Neural crest cell (in vitro differentiated cells): ENCODE measurements at places on chromosomes 12 and 14. TPM values are rescaled to one million over a fixed set of nuclear protein-coding genes. Genes with fewer than 3 reads are reported as not detected.

- no peaks in the 10 kb centered on the region for H3K4me1 ChIP-seq
- H3K27ac ChIP-seq = no peak overlapping the region
- no peak overlapping the region for H3K4me3 ChIP-seq
- H3K36me3 ChIP-seq = no peaks in the 10 kb centered on the region
Observed at GRCh38 chr14:85856430-85856829, 326.5 kb downstream of the FLRT2 start.

- no peak for DNase-seq
- no peak overlapping the region for H3K27ac ChIP-seq
- H3K27me3 ChIP-seq = peaks cover 7% of the 10 kb centered on the region
- no peaks in the 10 kb centered on the region for H3K36me3 ChIP-seq
Observed at GRCh38 chr12:66196806-66197205, 7.8 kb downstream of the IRAK3 start.

The REP15 gene
- total RNA-seq = 1.3 and 1.5 TPM in 2 replicates

DNA sequence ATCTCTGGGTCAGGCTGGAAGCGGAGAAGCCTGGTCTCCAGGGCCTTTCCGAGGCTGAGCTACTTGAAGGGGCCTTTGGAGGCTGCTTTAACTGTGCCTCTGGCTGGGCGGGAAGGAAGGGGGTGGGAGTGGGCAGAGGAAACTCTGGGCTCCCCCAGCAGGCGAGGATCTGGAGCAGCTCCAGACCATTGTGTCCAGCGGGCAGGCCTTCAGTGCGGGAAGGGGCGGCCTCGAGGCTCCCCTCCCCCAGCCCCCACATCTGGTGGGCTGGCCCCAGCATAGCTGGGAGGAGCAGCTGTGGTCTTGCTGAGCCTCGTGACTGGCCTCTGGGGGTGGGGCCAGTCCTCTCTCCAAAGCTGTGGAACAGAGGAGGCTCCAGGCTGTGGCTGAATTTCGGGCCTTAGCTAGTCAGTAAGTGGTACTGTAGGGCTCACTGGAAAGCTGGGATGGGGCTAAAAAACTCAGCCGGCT lies 3.4 kb downstream of the TAMALIN start:
- peaks cover 49% of the 10 kb centered on the region for H3K4me1 ChIP-seq
- H3K36me3 ChIP-seq = peaks cover 14% of the 10 kb centered on the region
- DNase-seq = peak; percentile 77
- H3K4me3 ChIP-seq = peak overlapping the region; percentile 88
- H3K27me3 ChIP-seq = peaks cover 41% of the 10 kb centered on the region
- H3K27ac ChIP-seq = peak overlapping the region; percentile 89

DNA sequence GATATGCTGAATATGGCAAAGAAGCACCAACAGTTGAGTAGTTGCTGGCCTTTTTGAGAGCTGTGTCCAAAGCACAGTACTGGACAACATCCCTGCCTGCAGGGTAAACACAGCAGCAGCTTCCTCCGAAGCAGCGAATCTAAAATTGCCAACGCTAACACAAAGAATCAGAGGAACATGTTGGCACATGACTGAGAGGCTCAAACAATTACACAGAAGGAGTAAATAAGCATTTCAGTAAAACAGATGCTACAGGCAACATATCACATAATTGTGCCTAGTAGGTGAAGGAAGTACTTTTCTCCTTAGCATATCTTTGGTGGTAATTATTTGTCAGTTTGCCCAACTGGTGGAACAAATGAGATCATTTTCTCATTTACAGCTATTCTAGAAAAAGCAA lies 52.1 kb downstream of the KICS2 start:
- H3K4me3 ChIP-seq = no peak overlapping the region
- no peak for DNase-seq
- peaks cover 9% of the 10 kb centered on the region for H3K4me1 ChIP-seq

- DNase-seq = no peak
- H3K27ac ChIP-seq = peak overlapping the region; percentile 70
- H3K4me3 ChIP-seq = peak overlapping the region; percentile 16
- no peaks in the 10 kb centered on the region for H3K27me3 ChIP-seq
- peaks cover 51% of the 10 kb centered on the region for H3K4me1 ChIP-seq
- peaks cover 11% of the 10 kb centered on the region for H3K36me3 ChIP-seq
Observed at GRCh38 chr12:109947521-109947920, 47.4 kb downstream of the TCHP start.

- no peaks in the 10 kb centered on the region for H3K27me3 ChIP-seq
- H3K4me3 ChIP-seq = peak overlapping the region; percentile 77
- peaks cover 40% of the 10 kb centered on the region for H3K4me1 ChIP-seq
Observed at GRCh38 chr14:100303925-100304324, 2.3 kb downstream of the SLC25A29 start.

- no peak for DNase-seq
- H3K27ac ChIP-seq = peak overlapping the region; percentile 40
- H3K36me3 ChIP-seq = no peaks in the 10 kb centered on the region
Observed at GRCh38 chr14:58631732-58632131, 6.0 kb upstream of the DACT1 start.

DNA sequence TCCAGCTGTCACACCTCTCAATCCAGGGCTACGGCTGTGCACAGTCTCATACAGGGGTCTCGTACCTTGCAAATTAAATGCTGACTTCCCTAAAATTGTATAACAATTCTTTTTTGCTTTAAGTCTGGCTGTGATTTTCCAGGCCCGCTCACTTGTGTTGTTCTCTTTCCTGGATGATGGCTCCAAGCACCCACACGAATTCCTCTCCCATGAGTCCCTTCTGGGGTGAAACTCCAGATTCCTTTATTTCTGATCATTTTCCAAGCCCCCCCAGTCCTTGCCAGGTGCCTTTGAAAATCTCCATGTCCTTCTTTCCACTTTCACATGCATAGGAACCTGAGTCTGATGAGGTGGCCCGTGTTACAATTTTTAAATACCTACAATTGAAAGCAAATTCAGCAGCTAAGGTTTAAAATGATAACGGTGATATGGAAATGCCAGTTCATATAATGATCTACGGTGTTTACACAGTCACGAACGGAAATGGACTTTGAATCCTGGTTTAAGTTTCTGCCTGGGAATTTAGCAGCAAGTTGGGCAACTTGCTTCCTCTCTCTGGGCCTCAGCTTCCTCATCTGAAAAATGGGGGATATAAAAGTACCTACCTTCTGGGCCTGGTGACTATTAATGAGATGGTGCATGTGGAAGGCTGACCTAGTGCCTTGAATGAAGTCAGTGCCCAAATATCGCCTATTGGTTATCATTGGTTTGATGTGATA lies 85.5 kb downstream of the STAB2 start:
- no peaks in the 10 kb centered on the region for H3K27me3 ChIP-seq
- no peaks in the 10 kb centered on the region for H3K4me1 ChIP-seq
- H3K4me3 ChIP-seq = no peak overlapping the region
- H3K36me3 ChIP-seq = no peaks in the 10 kb centered on the region

- H3K27me3 ChIP-seq = peaks cover 87% of the 10 kb centered on the region
- no peaks in the 10 kb centered on the region for H3K36me3 ChIP-seq
- no peak overlapping the region for H3K27ac ChIP-seq
- peaks cover 12% of the 10 kb centered on the region for H3K4me1 ChIP-seq
- peak overlapping the region; percentile 41 for H3K4me3 ChIP-seq
Observed at GRCh38 chr14:104462651-104463630, 116.6 kb upstream of the C14orf180 start.

- no peak overlapping the region for H3K27ac ChIP-seq
- DNase-seq = no peak
- peaks cover 6% of the 10 kb centered on the region for H3K4me1 ChIP-seq
- no peaks in the 10 kb centered on the region for H3K27me3 ChIP-seq
- no peak overlapping the region for H3K4me3 ChIP-seq
Observed at GRCh38 chr12:31226639-31227038, 99.3 kb downstream of the SINHCAF start.

The RPL10L gene
- total RNA-seq = not detected in 2 replicates

The MYF6 gene
- not detected in 2 replicates for total RNA-seq

DNA sequence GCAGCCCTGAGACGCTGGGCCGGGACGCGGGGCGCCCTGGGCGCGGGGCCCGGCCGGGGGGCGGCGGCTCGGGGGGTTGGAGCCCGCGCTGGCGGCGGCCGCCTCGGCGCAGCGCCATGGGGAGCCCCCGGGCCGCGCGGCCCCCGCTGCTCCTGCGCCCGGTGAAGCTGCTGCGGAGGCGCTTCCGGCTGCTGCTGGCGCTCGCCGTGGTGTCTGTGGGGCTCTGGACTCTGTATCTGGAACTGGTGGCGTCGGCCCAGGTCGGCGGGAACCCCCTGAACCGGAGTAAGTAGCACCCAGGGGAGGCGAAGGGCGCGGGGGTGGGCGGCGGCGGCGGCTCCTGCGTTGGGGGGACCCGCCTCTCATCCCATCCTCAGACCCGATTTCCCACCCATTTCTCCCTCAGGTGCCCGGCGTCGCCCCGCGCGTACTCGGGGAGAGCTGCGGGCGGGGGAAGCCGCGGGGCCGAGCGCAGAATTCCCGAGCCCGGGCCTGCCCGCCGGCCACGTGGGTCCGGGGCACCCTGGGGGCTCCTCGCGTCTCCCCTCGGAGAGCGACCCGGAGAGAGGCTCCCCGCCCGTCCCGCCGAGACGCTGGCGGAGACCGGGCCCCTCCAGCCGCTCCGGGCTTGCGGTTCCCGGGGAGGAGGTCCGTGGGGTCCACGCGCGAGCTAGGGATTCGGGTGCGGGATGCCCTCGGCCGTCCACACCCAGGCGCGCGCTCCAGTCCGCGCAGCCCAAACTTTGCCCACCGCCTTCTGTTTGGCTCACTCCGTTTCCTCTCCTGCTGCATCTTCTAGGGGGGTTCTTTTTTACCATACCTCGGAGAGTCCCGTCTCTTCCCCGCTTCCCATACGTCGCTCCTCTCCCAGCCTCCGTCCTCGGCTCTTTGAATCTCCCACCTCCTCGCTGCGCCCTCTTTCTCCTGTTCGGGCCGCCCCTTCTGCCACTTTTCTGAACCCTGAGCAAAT lies 807 bp downstream of the B4GALNT3 start:
- peak overlapping the region; percentile 86 for H3K4me3 ChIP-seq
- H3K27ac ChIP-seq = no peak overlapping the region
- peaks cover 82% of the 10 kb centered on the region for H3K27me3 ChIP-seq
- peaks cover 9% of the 10 kb centered on the region for H3K4me1 ChIP-seq
- no peaks in the 10 kb centered on the region for H3K36me3 ChIP-seq
- peak; percentile 14 for DNase-seq

DNA sequence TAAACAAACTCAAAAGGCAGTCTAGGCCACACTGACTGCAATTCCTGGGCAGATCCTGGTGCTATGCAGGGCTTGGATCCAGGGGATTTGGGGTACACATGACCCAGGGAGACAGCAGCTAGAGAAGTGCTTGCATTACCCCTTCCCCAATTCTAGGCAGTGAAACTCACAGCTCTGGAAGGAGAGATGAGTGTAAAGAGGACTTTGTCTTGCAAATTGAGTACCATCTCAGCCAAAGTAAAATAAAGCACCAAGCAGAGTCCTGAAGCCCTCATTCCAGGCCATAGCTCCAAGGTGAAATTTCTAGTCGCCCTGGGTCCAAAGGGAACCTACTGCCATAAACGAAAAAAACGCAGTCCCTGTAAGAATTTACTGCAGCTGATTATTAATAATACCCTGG lies 644.9 kb upstream of the FLRT2 start:
- H3K27ac ChIP-seq = no peak overlapping the region
- H3K4me3 ChIP-seq = no peak overlapping the region
- DNase-seq = no peak
- no peaks in the 10 kb centered on the region for H3K4me1 ChIP-seq

- H3K36me3 ChIP-seq = no peaks in the 10 kb centered on the region
- no peak overlapping the region for H3K27ac ChIP-seq
- no peaks in the 10 kb centered on the region for H3K27me3 ChIP-seq
- H3K4me3 ChIP-seq = no peak overlapping the region
Observed at GRCh38 chr14:68942296-68943035, 36.6 kb downstream of the ACTN1 start.

The SYCP3 gene
- 0.36 TPM in 1 of 2 replicates, not detected in the other for total RNA-seq

The CLEC2D gene
- total RNA-seq = 9.5 and 10.6 TPM in 2 replicates

GRCh38 chr14:56816574-56817391 lies 6.5 kb upstream of the OTX2 start:
- peaks cover 98% of the 10 kb centered on the region for H3K27me3 ChIP-seq
- DNase-seq = no peak
- no peak overlapping the region for H3K27ac ChIP-seq
- H3K4me1 ChIP-seq = peaks cover 4% of the 10 kb centered on the region

The LGR5 gene
- total RNA-seq = 8.0 and 10.3 TPM in 2 replicates

DNA sequence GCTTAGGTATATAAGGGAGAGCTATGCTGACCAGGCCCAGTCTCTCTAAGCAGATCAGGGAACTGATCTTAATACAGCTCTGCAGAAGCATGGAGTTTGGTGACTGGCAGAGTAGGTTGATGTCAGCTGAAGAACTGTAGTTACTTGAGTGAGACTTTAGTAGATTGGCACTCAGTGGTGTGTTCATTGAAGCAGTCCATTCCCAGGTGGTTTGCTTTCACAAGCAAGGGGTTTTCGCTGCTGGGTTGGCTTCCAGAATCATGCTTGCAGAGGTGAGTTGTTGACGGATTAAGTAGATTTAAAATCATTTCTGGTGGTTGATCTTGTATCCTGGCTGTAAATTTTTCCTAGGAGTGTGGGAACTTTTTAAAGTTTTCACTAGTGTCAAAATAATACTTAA lies 6.5 kb upstream of the DHRS7 start:
- no peak for DNase-seq
- no peaks in the 10 kb centered on the region for H3K36me3 ChIP-seq
- no peak overlapping the region for H3K4me3 ChIP-seq

DNA sequence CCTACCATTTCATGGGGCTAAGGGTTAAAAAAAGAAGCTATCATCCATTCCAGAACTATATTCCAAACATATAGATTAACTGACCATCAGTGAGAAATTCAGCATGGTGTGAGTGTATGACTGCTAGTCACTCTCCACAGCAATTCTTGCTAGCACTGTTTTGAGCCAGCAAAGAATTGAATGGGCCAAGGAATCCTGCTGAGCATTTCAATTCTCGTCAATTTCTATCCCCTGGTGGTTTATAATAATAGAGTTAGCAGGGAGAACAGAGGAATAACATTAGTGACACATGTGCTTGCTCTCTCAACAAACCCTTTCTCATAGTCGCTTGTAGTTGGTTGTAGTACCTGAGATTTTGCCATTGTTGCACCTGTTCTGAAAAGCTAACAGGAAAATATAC lies 7.2 kb downstream of the MBIP start:
- no peak overlapping the region for H3K27ac ChIP-seq
- peaks cover 13% of the 10 kb centered on the region for H3K36me3 ChIP-seq

DNA sequence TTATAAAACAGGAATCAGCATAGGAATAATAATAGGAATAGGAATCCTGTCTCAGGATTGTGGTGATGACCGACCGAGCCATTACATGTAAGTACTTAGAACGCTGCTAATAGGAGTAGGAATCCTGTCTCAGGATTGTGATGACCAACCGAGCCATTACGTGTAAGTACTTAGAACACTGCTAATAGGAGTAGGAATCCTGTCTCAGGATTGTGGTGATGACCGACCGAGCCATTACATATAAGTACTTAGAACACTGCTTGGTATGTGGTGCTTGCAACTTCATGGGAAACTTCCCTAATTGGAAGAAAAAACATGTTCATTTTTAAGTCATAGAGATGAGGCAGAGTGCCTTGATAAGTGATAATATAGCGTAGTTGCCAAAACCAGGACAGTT lies 30.0 kb downstream of the ELK3 start:
- H3K36me3 ChIP-seq = peaks cover 2% of the 10 kb centered on the region
- H3K4me3 ChIP-seq = no peak overlapping the region
- DNase-seq = no peak
- no peaks in the 10 kb centered on the region for H3K27me3 ChIP-seq
- no peak overlapping the region for H3K27ac ChIP-seq

The SLC25A47 gene
- not detected in 2 replicates for total RNA-seq

GRCh38 chr12:62632411-62632918 lies 165.8 kb downstream of the MON2 start:
- peak overlapping the region; percentile 87 for H3K4me3 ChIP-seq
- peak overlapping the region; percentile 90 for H3K27ac ChIP-seq
- H3K36me3 ChIP-seq = no peaks in the 10 kb centered on the region
- peak; percentile 40 for DNase-seq

- no peak overlapping the region for H3K27ac ChIP-seq
- H3K4me1 ChIP-seq = peaks cover 17% of the 10 kb centered on the region
- peak overlapping the region; percentile 54 for H3K4me3 ChIP-seq
- no peaks in the 10 kb centered on the region for H3K36me3 ChIP-seq
Observed at GRCh38 chr14:95518045-95518751, 1.7 kb upstream of the SYNE3 start.
